Left ventricle myocardium superior (tissue), 1 donor: ENCODE measurements at places on chromosomes 7 and 10. TPM values are rescaled to one million over a fixed set of nuclear protein-coding genes. Genes with fewer than 3 reads are reported as not detected.

The COX19 gene
- 9.6 TPM for total RNA-seq

The ZNF92 gene
- total RNA-seq = 3.3 TPM

The TECPR1 gene
- 25.2 TPM for total RNA-seq

The MINDY4 gene
- 4.9 TPM for total RNA-seq

The ASZ1 gene
- not detected for total RNA-seq

The TBXAS1 gene
- total RNA-seq = 5.0 TPM

GRCh38 chr10:21269289-21269688 lies 256.2 kb downstream of the SKIDA1 start:
- DNase-seq = no peak

GRCh38 chr7:141698247-141699015 lies 3.5 kb downstream of the DENND11 start:
- no peak for DNase-seq

- DNase-seq = no peak
Observed at GRCh38 chr7:20959281-20959680, 172.6 kb upstream of the SP8 start.

DNA sequence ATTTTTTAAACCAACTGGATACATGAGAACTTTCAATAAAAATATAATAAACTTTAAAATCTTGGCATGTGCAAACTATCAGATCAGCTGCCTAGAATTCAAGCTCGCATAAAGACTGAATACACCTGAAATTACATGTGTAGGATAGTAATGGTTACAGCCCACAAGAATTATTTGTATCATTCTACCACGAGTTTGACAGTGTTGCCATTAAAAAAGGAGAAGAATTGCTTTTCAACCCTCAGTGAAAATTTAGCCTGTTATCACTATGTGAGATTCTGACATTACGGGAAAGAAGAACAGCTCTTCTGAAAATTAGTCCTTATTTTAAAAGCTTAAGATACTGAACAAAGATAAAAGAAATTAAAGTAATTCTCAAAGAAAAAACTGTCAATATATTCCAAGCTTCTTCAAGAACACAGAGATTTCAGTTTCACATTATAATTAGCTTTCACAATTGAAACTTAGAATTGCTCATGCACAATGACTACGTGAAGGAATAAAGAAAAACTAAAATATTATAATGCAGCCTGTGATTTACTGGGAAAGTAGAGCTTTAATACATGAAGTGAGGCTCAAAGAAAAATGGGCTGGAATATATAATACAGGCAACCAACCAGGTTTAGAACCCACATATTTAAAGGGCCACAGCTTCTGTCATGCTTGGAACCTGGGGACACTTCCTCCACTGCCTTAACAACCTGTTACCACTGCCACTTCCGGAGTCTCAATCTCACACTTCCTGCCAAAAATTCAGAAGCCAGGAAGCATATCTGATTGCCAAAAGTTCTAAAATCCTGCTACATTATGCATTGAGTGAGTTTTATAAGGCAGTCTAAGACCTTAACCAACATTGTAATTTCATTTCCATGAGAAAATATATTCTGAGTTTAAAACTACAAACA lies 23.2 kb downstream of the TPK1 start:
- DNase-seq = no peak

DNA sequence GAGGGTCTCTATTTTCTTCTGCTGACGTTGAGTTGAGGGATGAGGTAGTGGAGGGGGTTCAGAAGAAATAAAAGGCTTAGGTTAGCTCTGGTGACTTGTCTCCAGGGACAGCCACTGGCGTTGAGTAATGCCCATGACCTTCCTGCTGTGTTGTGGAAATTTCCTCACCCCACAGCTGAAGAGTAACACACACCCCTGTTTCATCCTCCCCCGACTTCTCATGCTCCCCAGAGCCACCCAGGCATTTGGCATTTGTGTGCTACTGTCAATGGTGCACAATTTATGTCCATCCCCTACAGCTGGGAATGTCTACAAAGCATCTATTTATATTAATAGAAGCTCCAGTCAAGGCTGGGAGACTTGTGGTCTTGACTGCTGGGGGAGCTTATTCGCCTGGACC lies 4.7 kb upstream of the TMEM72 start:
- DNase-seq = no peak

GRCh38 chr7:80014511-80014910 lies 120.1 kb upstream of the GNAI1 start:
- no peak for DNase-seq

GRCh38 chr7:100342765-100343164 lies 15.2 kb upstream of the PILRB start:
- DNase-seq = peak; percentile 51

DNA sequence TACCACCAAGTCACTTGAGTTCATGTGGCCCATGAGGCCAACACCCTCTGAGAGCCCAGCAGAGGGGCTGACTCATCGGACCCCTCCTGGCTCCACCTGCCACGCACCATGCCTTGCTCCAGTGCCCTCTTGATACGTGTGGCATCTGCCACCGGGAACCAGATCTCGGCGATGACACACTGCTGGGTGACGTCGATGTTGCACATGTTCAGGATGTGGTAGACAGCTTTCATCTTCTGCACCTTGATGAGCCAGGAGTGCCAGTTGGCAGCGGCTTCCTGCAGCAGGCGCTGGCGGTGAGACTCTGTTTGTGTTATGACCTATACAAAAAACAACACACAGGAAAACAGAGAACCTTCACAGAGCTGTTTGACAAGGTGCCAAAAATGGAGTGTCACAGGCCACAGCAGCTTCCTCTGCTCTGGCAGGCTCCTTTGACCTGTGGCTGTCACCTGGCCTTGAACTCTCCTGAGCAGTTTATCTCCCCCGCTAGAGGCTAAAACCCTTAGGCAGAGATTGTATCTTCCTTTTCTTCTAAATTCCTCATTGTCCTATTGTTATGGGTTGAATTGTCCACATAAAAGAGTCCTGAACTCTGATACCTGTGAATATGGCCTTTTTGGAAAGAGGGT lies 45.2 kb upstream of the TMEM213 start:
- peak; percentile 39 for DNase-seq

DNA sequence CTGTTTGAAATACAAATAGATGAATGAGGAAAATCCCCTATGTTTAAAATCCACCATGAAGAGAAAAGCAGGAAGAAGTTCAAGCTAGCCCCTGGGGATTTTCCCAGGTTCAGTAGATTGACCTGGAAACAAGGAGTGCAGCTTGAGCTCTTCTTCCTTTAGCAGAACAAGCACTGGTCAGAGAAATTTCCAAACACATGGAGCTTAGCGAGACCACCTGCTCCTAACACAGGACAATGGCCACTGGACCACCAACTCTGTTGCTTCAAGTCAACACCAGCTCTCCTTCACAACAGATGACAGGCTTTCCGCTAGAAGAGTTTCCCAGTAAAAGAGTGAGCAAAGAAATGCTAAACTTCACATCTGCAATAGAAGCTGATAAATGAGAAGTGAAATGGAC lies 9.4 kb upstream of the FBXW4 start:
- no peak for DNase-seq

DNA sequence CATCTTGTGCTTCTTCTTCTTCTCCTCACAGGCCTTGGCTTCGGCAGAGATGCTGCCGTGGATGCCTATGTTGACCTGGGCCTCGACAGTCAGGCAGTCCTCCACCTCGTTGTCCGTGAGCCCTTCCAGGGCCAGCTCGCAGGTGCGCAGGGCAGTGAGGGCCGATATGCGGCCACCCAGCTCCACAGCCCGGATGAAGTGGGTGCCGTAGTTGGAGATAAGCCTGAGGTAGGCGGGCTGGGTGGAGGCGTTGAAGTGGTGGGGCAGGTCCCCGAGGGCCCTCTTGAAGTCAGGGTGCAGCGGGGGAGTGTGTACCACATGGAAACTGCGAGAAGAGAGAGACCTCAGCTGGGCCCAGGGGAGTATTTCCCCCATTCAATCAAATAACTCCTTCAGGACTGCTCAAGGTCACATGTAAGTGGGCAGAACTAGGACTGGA lies 3.7 kb downstream of the PRF1 start:
- DNase-seq = no peak

DNA sequence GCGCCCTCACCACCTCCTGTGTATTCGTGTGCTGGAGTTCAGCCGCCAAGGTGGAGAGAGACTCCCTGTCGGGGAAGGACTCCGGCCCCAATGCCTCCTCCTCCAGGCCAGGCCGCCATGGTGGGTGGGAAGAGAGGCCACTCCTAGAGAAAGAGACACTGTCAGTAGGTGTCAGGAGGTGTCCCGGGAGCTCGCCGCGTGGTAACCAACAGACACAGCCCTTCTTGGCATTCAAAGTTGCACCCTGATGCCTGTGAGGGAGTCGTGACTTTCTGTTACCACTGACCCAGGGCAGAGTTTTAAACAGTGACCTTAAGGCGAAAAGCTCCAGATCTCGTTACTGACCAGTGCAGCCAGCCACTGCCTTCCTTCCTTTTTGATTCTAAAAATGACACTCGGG lies 155.2 kb downstream of the CUX1 start:
- DNase-seq = no peak

DNA sequence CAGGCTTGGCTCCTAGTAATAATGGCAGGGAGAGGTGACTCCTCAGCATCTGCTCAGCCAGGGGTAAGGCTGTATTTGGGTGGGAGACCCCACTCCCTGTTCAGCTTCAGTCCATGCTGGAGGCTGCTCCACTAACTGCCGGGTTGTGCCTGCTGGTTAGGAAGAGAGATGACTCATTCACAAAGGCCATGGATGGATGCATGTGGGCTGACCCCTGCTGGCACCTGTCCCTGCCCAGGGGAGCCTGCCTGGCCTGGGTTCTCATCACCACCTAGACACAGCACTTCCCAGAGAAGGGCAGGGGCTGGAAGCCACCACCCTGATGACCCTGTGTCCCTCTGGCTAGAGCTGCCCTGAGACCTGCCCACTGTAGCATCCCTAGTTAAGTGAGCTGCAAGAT lies 59.0 kb downstream of the VSTM4 start:
- DNase-seq = no peak

DNA sequence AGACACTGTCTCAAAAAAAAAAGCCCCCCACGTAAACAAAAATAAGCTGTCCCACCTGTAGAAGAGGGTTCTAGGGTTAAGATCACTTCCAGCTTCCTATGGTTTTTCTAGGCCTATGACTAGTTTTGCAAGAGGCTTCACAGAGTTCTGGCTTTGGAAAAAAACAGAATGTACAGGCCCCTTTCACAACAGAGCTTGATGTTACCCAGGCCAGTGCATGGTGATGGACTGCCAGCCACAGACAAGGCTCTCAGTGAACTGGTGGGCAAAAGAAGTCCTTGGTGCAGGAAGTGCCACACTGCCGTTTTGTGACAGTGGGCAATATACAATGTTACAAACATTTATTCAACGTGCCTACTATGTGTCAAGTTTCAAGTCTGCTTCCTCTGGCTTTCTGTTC lies 18.3 kb upstream of the EFCAB10 start:
- DNase-seq = no peak

DNA sequence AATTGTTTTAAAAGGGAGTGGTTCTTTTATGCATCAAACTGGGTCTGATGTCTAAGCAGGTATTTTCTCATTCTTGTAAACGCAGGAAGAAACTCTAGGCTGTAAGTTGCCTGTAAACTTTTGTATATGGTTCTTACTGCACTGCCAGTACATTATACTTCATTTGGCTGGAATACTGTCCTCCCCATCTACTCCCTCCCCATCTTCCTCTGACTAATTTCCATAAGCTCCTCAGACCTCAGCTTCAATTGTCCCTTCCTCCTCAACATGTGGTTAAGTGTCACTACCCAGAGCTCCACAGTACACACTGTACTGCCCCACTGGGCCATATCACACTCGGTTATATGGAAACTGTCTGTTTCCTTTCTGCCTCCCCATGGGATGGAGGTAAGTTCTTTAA lies 161.4 kb upstream of the MDFIC start:
- no peak for DNase-seq

DNA sequence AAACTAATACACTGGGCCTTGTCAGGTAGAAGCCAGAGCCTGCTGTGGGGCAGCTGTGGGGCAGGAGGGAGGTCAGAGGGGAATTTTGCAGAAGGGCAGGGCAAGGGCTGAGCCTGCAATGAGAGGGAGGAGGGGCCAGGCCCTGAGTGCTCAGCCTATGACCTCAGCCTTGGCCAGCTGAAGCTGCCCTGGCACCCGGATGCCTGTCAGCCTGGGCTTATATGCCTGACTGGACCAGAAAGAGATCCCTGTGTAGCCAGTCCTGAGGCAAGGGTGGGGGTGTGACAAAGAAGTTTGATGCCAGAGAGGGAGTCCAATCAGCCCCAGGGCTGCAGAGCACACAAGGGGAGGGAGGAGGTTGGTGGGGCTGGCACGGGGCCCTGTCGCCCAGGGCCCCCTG lies 22.3 kb upstream of the PRRT4 start:
- no peak for DNase-seq

GRCh38 chr7:157555944-157556641 lies 219.3 kb downstream of the DNAJB6 start:
- peak; percentile 6 for DNase-seq

DNA sequence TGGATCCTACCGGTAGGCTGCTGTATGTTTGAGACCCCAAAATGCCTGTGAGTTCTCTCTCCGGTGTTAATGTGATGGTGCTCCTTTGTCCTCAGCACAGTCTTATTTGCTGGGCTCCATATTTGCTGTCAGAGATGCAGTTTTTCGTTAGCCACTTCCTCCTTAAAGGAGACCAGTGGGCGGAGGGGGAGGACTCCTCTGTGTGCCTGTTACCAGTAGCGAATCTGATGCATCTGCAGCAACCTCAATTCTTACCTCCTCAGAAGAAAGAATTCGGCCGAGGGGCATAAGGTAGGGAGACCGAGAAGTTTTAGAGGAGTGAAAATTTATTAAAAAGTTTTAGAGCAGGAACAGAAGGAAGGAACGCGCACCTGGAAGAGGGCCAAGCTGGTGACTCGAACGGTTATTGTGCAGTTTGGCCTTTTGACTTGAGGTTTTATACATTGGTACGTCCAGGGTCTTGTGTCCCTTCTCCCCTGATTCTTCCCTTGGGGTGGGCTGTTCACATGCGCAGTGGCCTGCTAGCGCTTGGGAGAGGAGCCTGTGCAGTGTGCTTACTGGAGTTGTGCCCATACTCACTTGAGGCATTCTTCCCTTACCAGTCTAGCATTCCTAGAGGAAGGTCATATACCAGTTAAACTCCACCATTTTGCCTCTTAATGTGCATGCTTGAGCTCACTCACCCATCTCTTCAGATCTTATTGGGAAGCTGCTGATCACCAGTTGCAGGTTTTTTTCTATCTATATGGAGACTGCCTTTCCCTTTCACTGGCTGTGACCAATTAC lies 49.5 kb downstream of the GNAI1 start:
- no peak for DNase-seq

- DNase-seq = no peak
Observed at GRCh38 chr7:87561102-87561501, 39.6 kb downstream of the ABCB1 start.
